ENCODE measurements at places on chromosomes 3 and 15. TPM values are rescaled to one million over a fixed set of nuclear protein-coding genes. Genes with fewer than 3 reads are reported as not detected.

DNA sequence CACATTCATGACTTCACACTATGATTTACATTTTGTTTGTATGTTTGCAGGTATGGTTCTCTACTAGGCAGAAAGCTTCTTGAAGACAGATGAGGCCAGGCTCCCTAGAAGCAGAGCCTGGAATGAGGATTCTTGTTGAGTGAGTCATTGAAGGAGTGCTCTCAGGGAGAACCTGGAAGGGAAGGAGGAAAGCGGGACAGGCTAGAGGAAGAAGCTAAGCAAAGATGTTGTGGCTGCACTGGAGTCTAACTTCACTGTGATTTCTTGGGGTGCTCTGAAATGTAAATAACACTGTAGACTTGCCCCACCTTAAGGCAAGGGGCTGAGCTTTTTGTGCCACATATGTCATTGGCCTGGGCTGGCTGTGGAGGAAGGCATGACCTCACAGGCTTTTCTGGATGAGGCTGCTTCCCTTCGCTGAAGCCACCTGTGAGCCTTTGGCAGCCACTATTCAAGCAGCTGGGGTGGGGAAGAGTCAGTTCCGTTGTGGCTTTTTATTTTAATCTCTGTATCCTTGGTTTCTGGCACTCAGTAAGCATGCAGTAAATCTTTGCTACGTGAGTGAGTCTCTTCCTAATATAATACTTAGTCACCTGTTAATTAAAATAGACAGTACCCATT is 307.3 kb downstream of the SV2B start:
- no peak for DNase-seq

DNA sequence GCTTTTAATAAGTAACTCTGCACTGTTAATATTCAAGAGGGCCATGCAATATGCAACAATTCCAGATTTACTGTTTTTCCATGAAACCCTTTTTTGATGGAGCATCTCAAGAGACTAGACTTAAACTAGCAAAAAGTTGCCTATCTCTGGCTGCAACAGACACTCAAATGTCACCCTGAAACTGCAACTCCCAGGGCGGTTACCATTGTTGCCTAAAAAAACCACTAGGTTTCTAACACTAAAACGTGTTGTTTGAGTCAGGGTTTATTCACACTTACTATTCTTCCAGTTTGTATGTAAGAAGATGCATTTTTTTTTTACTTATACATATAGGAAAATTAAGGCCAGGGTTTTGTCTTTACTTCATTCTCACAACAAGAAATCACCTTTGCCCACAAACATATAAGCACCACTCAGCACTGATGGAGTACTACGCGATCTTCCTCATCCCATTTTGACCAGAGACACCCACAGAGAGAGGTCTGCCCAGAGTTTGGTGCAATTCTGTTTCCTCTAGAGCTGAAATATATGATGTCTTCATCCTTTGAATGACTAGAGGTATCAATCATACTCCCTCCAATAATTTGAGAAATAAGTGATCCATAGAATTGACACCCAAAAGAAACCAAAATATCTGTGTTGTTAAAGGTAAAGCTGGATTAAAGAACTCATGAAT is 124.0 kb upstream of the SNTN start:
- no peak for DNase-seq

DNA sequence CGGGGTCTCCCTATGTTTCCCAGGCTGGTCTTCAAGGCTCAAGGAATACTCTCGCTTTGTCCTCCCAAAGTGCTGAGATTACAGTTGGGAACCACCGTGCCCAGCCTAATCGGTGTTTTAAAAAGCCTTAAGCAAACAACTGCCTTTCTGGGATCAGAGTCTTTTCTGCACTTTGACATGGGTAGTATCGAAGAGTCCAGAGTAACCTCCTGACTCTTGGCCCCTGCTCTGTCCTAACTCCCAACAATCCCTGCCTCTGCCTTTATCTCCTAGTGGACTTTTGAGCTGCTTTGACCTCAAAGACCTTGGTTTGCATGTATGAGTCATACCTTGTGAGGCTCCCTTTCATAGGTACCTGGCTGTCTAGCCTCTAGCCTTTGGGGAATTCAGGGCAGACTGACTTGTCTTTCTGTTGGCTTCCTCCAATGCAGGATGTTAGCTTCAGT is 21.0 kb upstream of the HACD2 start:
- DNase-seq = no peak

DNA sequence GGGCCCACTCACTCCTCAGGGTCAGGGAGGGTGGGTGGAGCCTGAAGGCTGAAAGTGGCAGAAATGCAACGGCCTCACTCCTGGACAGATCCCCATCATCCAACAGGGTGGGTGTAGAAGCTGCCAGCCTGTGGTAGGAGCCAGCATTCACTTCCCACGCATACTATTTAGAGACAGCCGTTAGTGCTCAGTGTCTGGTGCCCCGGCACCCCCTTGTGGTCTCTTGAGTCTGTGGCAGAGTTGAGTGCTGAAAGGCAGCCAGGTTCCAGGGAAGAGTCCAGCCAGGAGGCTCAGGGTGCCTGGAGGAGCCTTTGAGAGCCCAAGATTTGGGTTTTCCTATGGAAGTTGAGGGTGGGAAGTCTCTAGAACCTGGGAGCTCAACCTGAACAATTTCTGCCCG is 2.1 kb upstream of the GNAT1 start:
- peak; percentile 91 for DNase-seq

- peak; percentile 65 for DNase-seq
Observed at GRCh38 chr3:14793126-14793857, 25.5 kb upstream of the FGD5 start.

- no peak for DNase-seq
Observed at GRCh38 chr3:50356553-50356952, 2.8 kb downstream of the TMEM115 start.

DNA sequence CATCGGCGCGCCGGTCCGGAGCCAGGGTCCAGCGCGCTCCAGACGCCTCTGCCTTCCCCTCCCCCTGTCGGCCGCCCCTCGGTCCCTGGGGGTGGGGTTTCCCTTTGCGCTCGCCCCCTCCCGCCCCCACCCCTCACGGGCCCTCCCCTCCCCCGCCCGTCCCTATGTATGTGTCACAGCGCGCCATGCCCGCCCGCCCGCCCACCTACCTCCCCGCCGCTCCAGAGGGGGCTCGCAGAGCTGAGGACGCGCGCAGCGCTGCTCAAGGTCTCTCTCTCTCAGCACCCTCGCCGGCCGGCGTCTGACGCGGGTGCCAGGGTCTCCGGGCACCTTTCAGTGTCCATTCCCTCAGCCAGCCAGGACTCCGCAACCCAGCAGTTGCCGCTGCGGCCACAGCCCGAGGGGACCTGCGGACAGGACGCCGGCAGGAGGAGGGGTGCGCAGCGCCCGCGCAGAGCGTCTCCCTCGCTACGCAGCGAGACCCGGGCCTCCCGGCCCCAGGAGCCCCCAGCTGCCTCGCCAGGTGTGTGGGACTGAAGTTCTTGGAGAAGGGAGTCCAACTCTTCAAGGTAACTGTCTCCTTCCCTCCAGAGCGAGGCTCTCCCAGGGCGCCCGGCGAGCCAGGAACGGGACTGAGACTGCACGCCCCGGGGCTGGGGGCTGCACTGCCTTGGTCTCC is at the start of gene ACAN:
Gene ACAN (plus strand): TSS at position 196 of the 679 bp plus-strand sequence. CDS start 32,771 bp downstream, outside the sequence.
- DNase-seq = no peak

- no peak for DNase-seq
Observed at GRCh38 chr3:32399030-32399620, 7.5 kb downstream of the CMTM7 start.

DNA sequence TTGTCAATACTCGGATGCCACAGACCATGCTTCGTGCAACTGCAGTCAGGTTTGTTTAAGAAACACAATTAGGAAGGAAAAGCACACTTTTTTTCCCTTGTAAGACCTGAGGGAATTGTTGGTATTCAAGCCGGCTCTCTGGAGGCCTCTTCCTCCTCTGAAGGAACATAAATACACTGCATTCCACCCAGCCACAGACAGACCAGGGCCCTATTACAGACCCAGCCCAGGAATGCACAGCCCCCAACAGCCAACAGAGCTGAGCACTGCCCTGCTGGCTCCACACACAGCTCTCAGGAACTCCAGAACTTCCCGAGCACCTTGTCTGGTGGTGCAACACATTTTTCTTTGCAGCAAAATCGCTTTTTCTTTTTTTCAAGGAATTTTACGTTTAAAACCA is 488.7 kb upstream of the PROK2 start:
- DNase-seq = no peak

DNA sequence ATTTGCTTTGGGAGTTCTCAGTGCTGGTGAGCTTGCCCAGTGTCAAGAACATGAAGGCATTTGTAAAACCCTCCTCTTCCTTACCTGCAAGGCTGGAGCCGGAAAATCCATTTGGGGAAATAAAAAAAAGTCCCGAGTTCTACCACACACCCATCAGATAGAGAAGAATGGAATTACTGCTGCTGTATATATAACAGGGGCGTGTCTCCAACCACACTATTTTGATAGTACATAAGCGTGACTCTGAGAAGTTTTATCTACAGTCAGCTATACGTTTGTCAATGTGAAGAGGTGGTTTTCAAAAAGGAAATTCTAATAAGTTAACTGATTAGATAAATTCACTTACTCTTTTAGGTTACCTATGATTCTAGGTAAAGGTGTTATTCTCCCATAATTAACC is 1.3 kb upstream of the CPA3 start:
- DNase-seq = no peak

DNA sequence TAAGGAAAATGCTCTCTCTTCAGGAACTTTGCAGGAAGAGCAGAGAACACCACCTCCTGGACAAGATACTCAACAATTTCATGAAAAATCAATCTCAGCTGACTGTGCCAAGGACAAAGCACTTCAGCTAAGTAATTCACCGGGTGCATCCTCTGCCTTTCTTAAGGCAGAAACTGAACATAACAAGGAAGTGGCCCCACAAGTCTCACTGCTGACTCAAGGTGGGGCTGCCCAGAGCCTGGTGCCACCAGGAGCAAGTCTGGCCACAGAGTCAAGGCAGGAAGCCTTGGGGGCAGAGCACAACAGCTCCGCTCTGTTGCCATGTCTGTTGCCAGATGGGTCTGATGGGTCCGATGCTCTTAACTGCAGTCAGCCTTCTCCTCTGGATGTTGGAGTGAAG is 200.5 kb downstream of the AKAP13 start:
- peak; percentile 74 for DNase-seq

GRCh38 chr3:122942937-122943827 is 84.4 kb downstream of the SEMA5B start:
- peak; percentile 90 for DNase-seq

GRCh38 chr15:69893863-69894262 is 203.9 kb downstream of the TLE3 start:
- no peak for DNase-seq

DNA sequence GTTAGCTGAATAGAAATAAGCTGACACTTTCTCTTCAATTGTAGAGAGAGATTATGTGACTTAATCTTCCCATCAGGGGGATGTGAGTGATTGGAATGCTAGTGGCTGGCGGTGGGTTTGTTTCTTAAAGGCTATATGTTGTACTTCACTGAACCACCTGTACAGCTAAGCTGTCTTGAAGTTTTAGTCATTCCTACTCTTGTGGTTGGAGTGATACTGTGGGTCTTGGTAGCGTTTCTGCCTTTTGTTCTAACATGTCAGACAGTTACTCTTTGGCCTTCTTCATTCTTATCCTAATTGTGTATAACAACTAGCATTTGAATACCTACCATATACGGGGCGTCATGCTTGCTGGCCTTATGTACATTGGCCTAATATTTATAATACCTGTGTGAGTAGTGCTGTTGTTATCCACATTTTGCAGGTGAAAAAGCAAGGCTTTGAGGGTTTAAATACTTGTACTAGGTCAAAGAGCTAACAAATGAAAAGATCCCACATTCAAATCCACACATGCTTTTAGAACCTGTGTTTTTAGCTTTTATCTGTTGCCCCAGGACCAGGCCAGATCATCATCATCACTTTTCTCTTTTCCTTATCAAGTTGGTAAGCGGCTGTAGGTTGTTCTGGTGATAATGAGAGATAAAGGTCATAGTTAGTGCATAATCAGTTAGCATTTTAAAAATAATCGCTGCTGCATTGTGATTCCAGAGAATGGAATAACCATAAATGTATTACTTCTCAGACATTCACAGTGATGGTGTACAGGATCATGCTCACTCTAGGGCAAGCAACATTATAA is 50.2 kb downstream of the AKAP13 start:
- DNase-seq = no peak

GRCh38 chr3:97687734-97688133 is 76.8 kb upstream of the ARL6 start:
- DNase-seq = no peak

DNA sequence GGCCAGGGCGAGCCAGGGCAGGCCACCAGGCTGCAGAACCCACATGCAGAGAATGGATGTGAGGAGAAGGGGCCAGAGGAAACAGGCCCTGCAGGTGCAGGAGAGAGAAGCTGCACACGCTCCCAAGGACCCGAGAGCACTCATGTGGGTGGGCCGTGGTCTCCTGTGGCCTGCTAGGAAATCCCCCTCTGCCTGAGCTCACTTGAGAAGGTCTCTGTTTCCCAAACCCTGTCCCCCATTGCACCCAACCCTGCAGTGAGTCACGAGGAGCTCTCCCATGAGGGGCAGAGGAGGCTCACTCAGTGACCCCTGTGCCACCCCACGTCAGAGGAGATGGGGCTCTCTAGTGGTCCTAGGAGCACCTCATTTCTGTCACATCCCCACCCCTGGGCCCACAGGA is 111.1 kb downstream of the KLF13 start:
- no peak for DNase-seq

GRCh38 chr3:15903164-15903563 is 105.4 kb upstream of the ANKRD28 start:
- no peak for DNase-seq

GRCh38 chr15:64809649-64810496 is 15.6 kb downstream of the PIF1 start:
- DNase-seq = peak; percentile 94

Gene GDPGP1
- total RNA-seq = 3.3 TPM

Gene OR5H14
- total RNA-seq = not detected

Gene MKRN3
- 1.6 TPM for total RNA-seq

Gene TRAT1
- total RNA-seq = 1.3 TPM

Gene CCR9
- total RNA-seq = not detected

Gene XCR1
- 0.26 TPM for total RNA-seq

Gene STRIT1
- not detected for total RNA-seq

Gene NXPE3
- total RNA-seq = 26.2 TPM

Gene PRC1
- 8.1 TPM for total RNA-seq

All from aorta (tissue), 5 donors.